Activated CD8-positive, alpha-beta T cell treated with anti-CD3 and anti-CD28 coated beads, Interleukin-2, amount 10 ng/mL, durations not matched to agents 7 days and 5 days (primary cell): ENCODE measurements at places on chromosomes 7 and 10. TPM values are rescaled to one million over a fixed set of nuclear protein-coding genes. Genes with fewer than 3 reads are reported as not detected.

LRRC4 gene
- total RNA-seq = 0.50 TPM

SLC13A1 gene
- not detected for total RNA-seq

C10orf67 gene
- total RNA-seq = not detected

PAPOLB gene
- total RNA-seq = not detected

TRPV5 gene
- total RNA-seq = not detected

WEE2 gene
- total RNA-seq = not detected

CDHR1 gene
- 0.26 TPM for total RNA-seq

CNPY1 gene
- not detected for total RNA-seq

LARP4B gene
- total RNA-seq = 108 TPM

NRG3 gene
- total RNA-seq = not detected

RALA gene
- total RNA-seq = 33.9 TPM

LHFPL3 gene
- not detected for total RNA-seq

ERVW-1 gene
- not detected for total RNA-seq

C10orf53 gene
- not detected for total RNA-seq

CPN1 gene
- total RNA-seq = not detected

CNNM1 gene
- 0.23 TPM for total RNA-seq

TAS2R4 gene
- total RNA-seq = 0.74 TPM

FKBP9 gene
- 0.55 TPM for total RNA-seq

HMX2 gene
- not detected for total RNA-seq

AVPI1 gene
- 1.7 TPM for total RNA-seq

PLXNA4 gene
- 45.4 TPM for total RNA-seq

JAKMIP3 gene
- total RNA-seq = 0.08 TPM

GBX1 gene
- total RNA-seq = not detected

UCN3 gene
- total RNA-seq = not detected

EN2 gene
- total RNA-seq = not detected

ACTL6B gene
- total RNA-seq = not detected

PRLHR gene
- not detected for total RNA-seq

TMEM196 gene
- total RNA-seq = not detected

AOAH gene
- total RNA-seq = 17.7 TPM

SFTPA1 gene
- not detected for total RNA-seq

NUP205 gene
- total RNA-seq = 109 TPM

ADRB1 gene
- 0.29 TPM for total RNA-seq

FHIP2A gene
- total RNA-seq = 15.2 TPM

TMEM236 gene
- total RNA-seq = 0.13 TPM

CLCN1 gene
- not detected for total RNA-seq

LBX1 gene
- total RNA-seq = not detected

INA gene
- not detected for total RNA-seq

C7orf57 gene
- not detected for total RNA-seq

SLC29A4 gene
- 0.42 TPM for total RNA-seq

LLCFC1 gene
- not detected for total RNA-seq

ANKRD61 gene
- total RNA-seq = 0.26 TPM

DCLRE1A gene
- total RNA-seq = 13.3 TPM

TMEM72 gene
- not detected for total RNA-seq

SPDYE2 gene
- total RNA-seq = not detected

INMT gene
- not detected for total RNA-seq

SLC16A12 gene
- not detected for total RNA-seq

GNGT1 gene
- not detected for total RNA-seq
